GM12878 (cell line): ENCODE measurements at places on chromosomes 4 and X.

DNA sequence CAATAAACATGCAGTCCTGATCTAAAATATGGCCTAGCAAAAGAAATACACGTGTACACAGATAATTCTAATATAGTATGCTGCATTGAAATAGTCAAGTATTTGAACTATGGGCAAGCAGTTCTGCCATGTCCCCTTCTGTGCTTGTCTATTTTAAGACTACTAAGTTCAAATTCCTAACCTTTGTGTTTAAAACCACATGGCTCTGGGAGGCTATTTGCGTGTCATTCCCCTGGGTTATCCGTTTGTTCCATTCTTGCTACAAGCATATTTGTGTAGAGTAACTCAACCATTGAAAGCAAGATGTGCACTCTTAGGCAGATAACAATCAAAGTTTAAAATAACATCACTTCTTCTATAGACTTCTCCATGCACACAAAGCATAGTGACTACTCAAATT lies 25.4 kb upstream of the TBC1D1 start:
- no peak for DNase-seq

- no peak for DNase-seq
Observed at GRCh38 chr4:33054161-33054560, 2334.0 kb downstream of the PCDH7 start.

DNA sequence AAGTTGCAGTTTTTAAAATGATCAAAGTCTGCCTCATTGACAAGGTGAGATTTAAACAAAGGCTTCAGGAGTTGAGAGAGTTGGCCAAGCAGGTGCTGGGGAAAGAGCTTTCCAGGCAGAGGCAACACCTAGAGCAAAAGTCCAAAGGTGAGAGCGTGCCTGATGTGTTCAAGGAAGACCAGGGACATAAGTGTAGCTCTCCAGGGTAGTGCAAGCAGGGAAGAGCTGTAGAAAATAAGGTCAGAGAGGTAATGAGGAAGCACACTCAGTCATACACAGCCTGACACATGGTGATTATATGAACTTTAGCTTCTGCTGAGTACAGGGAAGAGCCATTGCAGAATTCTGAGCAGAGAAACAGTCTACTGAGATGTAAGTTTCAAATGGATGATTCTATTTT lies 265.0 kb upstream of the NWD2 start:
- DNase-seq, result no peak

- DNase-seq, result peak; percentile 74
Observed at GRCh38 chr4:143417679-143418403, 81.2 kb downstream of the GAB1 start.

DNA sequence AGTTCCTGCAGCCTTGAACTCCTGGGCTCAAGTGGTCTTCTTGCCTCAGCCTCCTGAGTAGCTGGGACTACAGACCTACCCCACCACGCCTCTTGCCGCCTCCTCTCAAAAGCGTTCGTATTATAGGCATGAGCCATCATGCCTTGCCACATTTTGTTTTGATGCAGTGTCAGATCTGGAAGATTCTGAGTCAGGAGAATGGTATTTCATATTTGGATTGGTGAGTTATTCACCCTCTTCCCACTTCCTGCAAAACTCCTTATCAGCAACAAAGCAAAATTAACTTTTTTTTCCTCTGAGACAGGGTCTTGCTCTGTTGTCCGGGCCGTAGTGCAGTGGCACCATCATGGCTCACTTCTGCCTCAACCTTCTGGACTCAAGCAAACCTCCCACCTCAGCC lies 29.6 kb downstream of the REST start:
- no peak for DNase-seq

DNA sequence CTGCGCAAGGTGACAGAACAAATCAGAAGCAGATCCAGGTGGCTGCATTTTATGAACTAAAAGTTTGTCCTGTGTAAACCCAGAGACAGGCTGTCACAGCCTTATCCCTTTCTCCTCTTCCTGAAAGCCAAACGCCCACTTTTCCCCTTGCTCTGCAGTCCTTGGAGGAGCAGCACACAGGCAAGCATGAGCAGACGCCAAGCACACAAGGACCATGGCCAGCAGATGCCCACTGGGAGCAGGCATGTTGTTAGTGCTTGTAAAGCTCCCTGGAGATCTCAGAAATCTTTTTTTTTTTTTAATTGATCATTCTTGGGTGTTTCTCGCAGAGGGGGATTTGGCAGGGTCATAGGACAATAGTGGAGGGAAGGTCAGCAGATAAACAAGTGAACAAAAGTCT lies 11.5 kb upstream of the HOPX start:
- no peak for DNase-seq

- no peak for DNase-seq
Observed at GRCh38 chr4:99586322-99586721, 11.7 kb downstream of the MTTP start.

- DNase-seq, result no peak
Observed at GRCh38 chrX:124931241-124931640, 388.4 kb upstream of the TEX13C start.

- DNase-seq, result no peak
Observed at GRCh38 chr4:11468901-11469300, 40.2 kb upstream of the HS3ST1 start.

DNA sequence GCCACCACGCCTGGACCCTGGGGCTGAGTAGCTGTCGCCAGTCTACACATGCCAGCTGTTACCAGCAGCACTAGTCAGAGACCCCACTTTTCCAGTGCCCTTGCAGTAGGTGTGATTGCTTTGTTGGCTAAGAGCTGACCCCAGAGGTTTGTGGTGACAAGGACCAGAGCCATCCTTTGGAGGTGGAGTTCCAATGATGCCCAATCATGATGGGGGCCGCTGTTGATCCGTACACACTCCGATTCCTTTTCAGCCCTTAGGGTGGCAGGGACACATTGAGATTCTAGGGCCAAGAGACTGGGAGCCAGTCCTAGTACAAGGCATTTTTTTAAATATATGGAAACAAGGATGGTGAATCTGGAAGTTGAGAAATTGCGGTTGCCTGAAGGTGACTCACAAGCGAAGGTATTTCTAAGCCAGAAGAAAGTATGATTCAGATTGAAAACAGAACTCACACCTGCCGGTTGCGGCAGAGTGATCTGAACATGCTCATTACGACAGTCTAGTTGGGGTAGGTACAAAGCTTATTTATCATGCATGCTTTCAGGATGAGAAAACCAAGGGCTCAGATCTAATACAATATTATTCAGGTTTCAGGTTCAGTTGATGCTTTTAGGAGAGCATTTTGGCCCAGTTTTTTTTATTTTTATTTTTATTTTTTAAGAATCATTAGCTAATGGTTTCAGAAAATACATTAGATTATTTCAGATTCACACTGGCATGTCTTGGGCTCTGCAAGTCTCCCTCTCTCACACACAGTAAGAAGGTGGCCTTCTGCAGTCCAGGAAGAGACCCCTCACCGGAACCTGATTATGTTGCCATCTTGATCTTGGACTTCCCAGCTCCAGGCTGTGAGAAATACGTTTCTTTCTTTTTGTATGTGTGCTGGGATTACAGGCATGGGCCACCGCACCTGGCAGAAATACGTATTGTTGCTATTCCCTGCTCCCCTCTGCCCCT lies 43.4 kb downstream of the SHROOM2 start:
- DNase-seq, result peak; percentile 47

DNA sequence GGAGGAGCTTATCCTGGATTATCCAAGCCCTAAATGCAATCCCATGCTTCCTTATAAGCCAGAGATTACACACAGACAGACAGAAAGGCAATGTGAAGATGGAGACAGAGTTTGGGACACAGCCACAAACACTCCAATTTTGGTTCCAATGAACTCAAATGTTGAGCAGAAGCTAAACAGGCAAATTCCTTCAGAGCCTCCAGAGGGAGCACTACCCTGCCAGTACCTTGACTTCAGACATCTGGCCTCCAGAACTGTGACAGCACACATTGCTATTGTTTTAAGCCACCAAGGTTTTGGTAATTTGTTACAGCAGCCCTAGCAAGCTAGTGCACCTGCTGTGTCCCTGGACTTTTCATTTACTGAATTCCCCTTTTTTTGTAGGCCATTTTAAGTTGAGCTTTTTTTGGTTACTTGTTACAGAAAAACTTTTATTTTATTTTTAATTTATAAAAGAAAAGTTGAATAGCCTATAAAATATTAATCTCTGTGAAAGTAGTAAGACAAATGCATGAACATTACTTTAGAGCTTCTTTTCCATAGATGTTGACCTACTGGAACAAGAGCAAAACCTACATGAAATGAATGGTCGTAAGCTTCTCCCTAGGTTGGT lies 33.4 kb upstream of the SRD5A3 start:
- DNase-seq, result no peak

DNA sequence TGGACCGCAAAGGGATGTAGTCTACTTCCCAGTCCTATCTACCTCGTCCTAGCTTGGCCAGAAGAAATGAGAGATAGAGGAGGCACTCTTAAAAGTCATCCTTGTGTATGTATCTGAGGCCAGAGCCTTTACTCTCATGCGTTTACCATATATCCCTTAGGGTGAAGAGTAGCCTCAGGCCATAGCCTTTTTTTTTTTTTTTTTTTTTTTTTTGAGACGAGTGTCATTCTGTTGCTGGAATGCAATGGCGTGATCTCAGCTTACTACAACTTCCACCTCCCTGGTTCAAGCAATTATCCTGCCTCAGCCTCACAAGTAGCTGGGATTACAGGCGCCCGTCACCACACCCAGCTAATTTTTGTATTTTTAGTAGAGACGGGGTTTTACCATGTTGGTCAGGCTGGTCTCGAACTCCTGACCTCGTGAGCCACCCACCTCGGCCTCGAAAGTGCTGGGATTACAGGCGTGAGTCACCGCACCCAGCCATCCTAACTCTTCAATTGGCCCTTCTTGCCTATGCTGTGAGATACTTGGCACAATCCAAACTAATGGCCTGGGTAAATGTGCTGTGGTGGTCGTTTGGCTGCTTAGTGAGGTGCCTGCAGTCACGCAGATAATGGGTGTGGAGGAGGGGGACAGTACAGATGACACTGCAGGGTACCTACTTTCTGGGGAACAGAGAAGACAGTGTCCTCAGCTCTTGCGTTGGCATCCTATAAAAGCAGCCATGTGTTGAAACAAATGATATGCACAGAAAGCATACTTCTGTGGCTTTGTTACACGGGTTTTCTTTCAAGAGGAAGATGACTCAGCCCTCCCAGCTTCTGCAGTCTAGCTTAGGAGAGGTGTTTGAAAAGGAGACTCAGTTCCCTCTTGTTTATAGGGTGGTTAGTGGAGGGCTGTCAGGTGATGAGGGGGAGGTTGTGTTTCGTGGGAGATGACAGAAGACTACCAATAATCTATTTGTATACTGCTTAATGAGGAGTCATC lies 10.4 kb upstream of the DGAT2L6 start:
- DNase-seq, result no peak

- no peak for DNase-seq
Observed at GRCh38 chrX:117568238-117568637, 548.4 kb downstream of the KLHL13 start.

DNA sequence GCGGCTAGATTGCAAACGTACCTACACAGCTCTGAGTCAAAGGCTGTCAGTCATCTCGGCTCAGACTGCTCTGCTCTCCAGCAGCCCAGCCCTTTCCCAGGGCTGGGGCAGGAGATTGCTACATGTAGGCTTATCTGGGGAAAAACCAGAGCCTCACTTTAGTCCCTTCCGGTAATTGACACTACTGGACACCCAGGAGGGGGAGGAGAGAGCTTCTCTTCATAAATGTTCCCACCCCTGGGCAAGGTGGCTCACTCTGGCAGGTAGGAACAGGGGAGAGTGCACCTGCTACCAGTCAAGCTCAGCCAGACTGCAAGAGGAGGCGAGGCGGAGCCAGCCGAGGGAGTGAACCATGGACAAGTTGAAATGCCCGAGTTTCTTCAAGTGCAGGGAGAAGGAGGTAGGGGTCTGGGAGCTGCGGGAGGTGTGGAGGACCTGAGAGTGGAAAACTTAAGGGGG lies at the start of gene SLC6A14:
SLC6A14 (plus strand) TSS at position 249 of the 459 bp plus-strand sequence; CDS start at position 353, 104 bp downstream.
- DNase-seq, result no peak
